ENCODE measurements at places on chromosomes 6 and 20. TPM values are rescaled to one million over a fixed set of nuclear protein-coding genes. Genes with fewer than 3 reads are reported as not detected.
A peak's percentile ranks its signal among the peaks of the same experiment; 100 is the strongest.

DNA sequence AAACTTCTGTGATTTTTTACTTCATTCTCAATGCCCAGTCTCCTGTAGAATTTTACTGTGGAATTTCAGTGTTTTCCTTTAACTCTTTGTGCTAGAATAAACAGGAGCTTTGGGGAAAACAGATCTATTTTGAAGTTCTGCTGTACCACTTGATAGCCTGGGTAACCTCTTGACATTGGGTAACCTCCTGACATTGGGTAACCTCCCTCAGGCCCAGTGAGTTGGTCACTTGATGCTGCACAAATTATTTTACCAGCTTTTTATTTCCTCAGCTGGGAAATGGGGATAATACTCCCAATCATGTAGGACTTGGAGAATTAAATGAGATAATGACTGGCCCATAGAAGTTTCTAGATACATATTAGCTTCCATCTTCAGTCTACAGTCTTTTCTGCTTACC lies 137.3 kb upstream of the TOP1 start:
- no peak for DNase-seq
- no peak overlapping the region for H3K4me3 ChIP-seq
- H3K36me3 ChIP-seq, result no peaks in the 10 kb centered on the region
- H3K4me1 ChIP-seq, result no peaks in the 10 kb centered on the region
- H3K27me3 ChIP-seq, result peaks cover 16% of the 10 kb centered on the region

- H3K36me3 ChIP-seq, result no peaks in the 10 kb centered on the region
- no peak overlapping the region for H3K27ac ChIP-seq
- H3K4me3 ChIP-seq, result no peak overlapping the region
Measured at GRCh38 chr6:157224951-157225574, 98.3 kb downstream of the TMEM242 start.

GRCh38 chr6:143196525-143197225 lies 136.0 kb downstream of the AIG1 start:
- DNase-seq, result no peak
- no peak overlapping the region for H3K27ac ChIP-seq
- H3K4me1 ChIP-seq, result peaks cover 2% of the 10 kb centered on the region
- no peak overlapping the region for H3K4me3 ChIP-seq

DNA sequence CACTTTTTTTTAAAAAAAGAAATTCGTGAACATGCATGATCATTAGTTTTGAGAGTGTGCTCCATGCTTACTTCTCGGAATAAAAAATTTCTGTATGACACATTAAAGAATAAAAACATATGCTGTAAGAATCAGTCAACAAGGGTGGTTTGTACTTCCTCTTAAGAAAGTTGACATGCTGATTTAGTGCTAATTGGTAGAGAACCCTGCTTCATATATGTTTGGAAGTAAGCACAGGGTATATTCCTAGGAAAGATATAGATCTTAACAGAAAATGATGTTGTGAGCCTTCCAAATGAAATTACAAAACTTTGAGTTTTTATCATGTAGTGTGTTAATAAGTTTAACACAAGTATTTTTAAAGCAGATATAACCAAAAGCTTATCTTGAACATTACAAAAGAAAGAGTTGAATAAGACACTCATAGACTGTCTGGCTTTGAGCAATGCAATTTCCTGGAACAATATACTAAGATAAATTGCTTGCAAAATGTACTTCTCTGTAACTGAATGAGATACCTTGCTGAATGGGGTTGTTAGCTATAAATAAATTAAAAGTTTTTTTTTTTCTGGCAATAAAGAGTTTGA lies 13.8 kb upstream of the VIP start:
- no peak overlapping the region for H3K27ac ChIP-seq
- DNase-seq, result no peak
- H3K36me3 ChIP-seq, result no peaks in the 10 kb centered on the region
- no peaks in the 10 kb centered on the region for H3K27me3 ChIP-seq
- H3K4me1 ChIP-seq, result no peaks in the 10 kb centered on the region

DNA sequence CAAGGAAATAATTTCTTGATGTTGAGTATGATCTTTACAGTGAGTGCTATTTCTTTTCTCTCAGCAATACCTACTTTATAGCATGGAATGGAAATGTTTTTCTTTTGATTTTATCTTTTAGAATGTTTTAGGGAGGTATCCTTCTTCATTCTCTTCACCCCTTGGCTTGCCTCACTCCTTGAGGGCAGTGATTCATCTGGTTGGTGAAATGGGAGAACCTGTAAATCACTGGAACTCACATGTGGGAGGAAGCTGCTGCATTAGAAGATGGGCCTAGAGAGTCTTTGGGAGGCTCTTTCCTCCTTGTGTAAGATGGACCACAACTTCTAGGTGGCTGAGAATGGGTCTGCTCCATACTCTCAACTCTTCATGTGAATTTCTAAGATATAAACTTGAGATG lies 244.8 kb upstream of the SYNCRIP start:
- DNase-seq, result no peak
- no peak overlapping the region for H3K27ac ChIP-seq
- no peaks in the 10 kb centered on the region for H3K4me1 ChIP-seq
- H3K27me3 ChIP-seq, result no peaks in the 10 kb centered on the region

GRCh38 chr6:27669624-27670301 lies 196.9 kb upstream of the ZNF184 start:
- H3K36me3 ChIP-seq, result peaks cover 6% of the 10 kb centered on the region
- H3K4me1 ChIP-seq, result peaks cover 41% of the 10 kb centered on the region
- peak; percentile 65 for DNase-seq
- H3K4me3 ChIP-seq, result peak overlapping the region; percentile 67
- peaks cover 72% of the 10 kb centered on the region for H3K27me3 ChIP-seq

DNA sequence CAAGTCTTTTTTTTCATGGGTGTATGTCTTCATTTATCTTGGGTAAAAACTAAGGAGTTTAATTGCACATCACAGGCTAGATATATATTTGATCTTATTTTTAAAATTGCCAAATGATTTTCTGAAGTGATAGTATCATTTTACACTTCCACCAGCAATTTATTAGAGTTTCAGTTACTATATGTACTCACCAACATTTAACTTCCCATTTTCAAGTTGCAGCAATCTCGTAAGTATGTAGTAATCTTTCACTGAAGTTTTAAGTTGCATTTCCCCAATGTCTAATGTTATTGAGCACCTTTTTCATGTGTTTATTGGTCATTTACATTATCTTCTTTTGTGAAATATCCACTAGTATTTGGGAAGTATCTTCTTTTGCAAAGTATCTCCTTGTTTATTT lies 277.4 kb upstream of the CNR1 start:
- no peak for DNase-seq
- H3K36me3 ChIP-seq, result no peaks in the 10 kb centered on the region
- no peaks in the 10 kb centered on the region for H3K4me1 ChIP-seq

DNA sequence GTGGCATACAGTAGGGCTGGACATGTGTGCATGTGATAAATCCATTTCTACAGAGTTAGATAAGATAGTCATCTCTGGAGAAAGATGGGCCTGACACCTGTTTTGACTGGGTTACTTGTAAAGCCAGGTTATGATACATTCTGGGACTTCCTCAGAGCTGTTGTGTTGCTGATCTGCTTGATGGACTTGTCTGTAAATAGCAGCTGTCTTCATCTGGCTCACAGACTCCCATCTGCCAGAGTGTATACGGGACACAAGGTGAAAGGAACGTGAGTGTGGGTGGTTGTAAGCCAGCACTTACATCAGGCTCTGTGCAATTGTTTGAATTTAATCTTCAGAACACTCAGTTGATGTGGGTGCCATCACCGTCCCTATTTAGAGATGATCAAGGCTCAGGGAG lies 49.8 kb downstream of the ZDHHC14 start:
- H3K4me1 ChIP-seq, result peaks cover 40% of the 10 kb centered on the region
- H3K36me3 ChIP-seq, result peaks cover 14% of the 10 kb centered on the region
- no peaks in the 10 kb centered on the region for H3K27me3 ChIP-seq
- H3K4me3 ChIP-seq, result no peak overlapping the region
- no peak for DNase-seq
- H3K27ac ChIP-seq, result peak overlapping the region; percentile 73

DNA sequence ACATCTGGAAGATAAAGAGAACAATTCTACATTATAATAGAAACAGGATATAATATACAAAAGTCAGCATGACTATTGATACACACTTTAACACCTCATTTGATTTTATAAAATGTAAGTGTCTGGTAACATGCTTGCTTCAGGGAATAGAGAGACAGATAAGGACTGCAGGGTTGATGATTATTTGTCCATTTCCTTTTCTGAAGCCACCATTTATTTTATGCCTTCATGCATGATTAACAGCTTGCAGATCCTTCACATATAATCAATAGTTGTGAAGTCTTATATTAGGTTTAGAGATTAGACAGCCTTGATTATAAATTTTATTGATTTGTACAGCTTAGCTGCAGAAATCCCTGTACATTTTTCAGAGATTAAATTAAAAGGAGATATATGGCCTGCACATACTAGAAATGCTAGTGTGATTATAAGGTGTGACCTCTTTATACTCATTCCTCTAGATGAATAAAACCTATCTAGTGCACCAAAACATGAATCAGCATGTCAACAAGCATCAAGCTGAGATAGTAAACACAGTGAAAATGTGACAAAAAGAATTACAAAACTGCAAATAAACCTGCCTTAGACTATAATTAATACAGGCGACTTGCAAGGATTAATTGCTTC lies 198.8 kb upstream of the THEMIS start:
- no peak overlapping the region for H3K27ac ChIP-seq
- H3K27me3 ChIP-seq, result no peaks in the 10 kb centered on the region
- H3K4me3 ChIP-seq, result no peak overlapping the region
- no peaks in the 10 kb centered on the region for H3K36me3 ChIP-seq
- no peak for DNase-seq

- H3K4me3 ChIP-seq, result no peak overlapping the region
- no peak overlapping the region for H3K27ac ChIP-seq
- no peaks in the 10 kb centered on the region for H3K27me3 ChIP-seq
- no peaks in the 10 kb centered on the region for H3K4me1 ChIP-seq
Measured at GRCh38 chr6:152124429-152125074, 317.1 kb downstream of the ESR1 start.

DNA sequence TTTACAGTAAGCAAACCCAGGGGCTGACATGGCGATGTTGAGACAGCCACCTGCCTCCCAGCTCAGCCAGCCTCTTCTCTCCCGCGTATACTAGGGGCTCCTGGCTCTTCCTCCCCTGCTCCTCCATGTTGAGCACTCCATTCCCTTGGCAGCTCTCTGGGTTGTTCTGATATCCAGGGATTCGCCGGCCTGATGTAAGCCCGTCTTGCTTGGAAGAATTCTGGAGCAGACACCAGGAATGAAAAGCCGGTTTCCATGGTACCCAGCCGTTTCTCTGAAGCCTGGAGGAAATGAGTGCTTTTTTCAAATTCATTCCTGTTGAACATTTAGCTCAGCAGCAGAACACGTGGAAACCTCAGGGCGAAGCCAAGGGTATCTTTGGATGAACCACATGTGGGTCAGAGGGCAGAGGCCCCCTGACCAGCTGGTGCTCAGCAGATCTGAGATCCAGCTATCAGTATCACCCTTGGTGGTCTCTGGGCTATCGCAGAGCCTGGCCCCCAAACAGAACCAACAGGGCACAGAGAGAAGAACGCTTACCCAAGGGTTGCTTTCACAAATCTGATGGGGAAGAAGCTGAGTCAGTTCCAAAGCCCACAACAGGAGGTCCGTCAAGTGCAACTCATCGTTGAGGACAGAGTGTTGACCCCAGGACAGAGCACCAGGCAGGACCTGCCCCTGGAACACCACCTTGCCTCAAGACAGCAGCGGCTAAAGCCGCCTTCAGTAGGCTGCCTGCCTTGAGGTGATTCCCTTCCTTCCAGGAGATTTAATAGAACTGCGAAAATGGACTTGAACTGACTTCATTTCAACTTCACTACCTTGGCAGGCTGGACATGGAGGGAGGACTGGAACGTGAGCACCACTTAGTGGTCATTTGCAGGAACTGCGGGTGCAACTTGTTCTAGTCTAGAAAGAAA lies 96.1 kb upstream of the RIN2 start:
- H3K36me3 ChIP-seq, result no peaks in the 10 kb centered on the region
- H3K27me3 ChIP-seq, result peaks cover 7% of the 10 kb centered on the region
- DNase-seq, result peak; percentile 83
- H3K4me1 ChIP-seq, result no peaks in the 10 kb centered on the region
- no peak overlapping the region for H3K27ac ChIP-seq

- no peaks in the 10 kb centered on the region for H3K27me3 ChIP-seq
- no peak for DNase-seq
- no peak overlapping the region for H3K4me3 ChIP-seq
- peak overlapping the region; percentile 53 for H3K27ac ChIP-seq
- peaks cover 34% of the 10 kb centered on the region for H3K4me1 ChIP-seq
Measured at GRCh38 chr6:45187836-45188235, 140.3 kb upstream of the RUNX2 start.

DNA sequence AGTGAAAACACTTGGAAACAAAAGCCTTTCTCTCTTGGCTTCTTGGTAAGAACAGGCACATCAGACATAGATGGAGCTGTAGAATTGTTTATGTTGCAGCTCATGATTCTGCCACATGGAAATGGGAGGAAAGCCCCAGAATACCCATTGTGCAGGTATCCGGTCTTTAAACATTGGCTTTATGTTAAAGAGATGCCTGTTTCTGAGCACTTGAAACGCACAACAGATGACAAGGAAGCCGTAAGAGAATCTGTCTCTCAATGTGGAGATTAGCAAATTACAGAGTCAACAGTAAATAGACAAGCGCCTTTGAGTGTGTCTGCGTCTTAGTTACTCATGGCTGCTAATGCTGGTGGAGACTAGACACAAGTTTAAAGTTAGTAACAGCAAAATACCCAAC lies 10.5 kb downstream of the TNFAIP3 start:
- peaks cover 96% of the 10 kb centered on the region for H3K36me3 ChIP-seq
- peak overlapping the region; percentile 66 for H3K4me3 ChIP-seq
- peaks cover 68% of the 10 kb centered on the region for H3K4me1 ChIP-seq
- H3K27me3 ChIP-seq, result no peaks in the 10 kb centered on the region

GRCh38 chr6:135739288-135739687 lies 112.2 kb upstream of the PDE7B start:
- no peak overlapping the region for H3K27ac ChIP-seq
- H3K4me3 ChIP-seq, result no peak overlapping the region
- no peaks in the 10 kb centered on the region for H3K27me3 ChIP-seq
- no peaks in the 10 kb centered on the region for H3K36me3 ChIP-seq

- no peak overlapping the region for H3K4me3 ChIP-seq
- H3K4me1 ChIP-seq, result peaks cover 12% of the 10 kb centered on the region
- no peaks in the 10 kb centered on the region for H3K36me3 ChIP-seq
- peaks cover 11% of the 10 kb centered on the region for H3K27me3 ChIP-seq
- H3K27ac ChIP-seq, result no peak overlapping the region
Measured at GRCh38 chr20:23090147-23090546, 4.0 kb upstream of the CD93 start.

DNA sequence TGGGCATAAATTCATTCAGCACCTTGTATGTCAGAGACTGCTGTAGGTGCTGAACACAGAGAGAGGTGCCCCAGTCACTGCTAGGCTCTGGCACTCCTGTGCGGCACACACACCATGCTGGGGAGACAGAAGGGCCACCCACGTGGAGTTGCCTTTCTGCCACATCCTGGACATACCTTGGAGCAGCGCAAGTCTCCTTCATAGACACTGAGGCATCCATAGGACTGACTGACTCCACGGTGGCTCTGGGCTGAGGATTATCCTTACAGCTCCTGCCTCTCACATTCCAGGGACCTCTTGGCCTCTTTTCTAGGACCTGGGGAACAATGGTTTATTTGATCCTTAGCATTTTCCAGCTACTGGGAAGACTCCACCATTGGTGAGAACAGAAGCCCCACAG lies 26.0 kb upstream of the SLC22A23 start:
- H3K36me3 ChIP-seq, result no peaks in the 10 kb centered on the region
- peaks cover 2% of the 10 kb centered on the region for H3K4me1 ChIP-seq
- H3K27ac ChIP-seq, result no peak overlapping the region

Gene TREML2
- total RNA-seq, result 3.5 TPM

Gene NMBR
- total RNA-seq, result not detected

Gene APOBEC2
- total RNA-seq, result not detected

Gene NKX2-2
- not detected for total RNA-seq

Gene MYCT1
- total RNA-seq, result not detected
